ENCODE measurements at places on chromosomes 2 and 18.

DNA sequence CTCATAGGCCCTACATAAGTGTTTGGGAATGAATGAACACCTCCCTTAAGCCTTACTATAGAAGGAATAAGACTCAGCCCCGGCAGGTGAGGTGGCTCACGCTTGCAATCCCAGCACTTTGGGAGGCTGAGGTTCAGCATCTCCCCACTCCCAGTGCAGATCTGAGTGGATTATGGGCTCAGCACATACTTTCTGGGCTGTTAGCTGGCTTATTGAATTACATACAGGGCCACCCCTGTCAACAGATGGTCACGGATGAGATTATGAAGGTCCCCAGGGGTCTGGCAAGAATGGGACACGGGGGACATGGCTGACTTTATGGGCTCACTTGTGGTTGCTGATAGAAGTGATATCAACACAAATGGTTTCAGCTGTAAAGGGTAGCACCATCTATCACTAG lies 322.3 kb downstream of the TSN start:
- DNase-seq: no peak

- DNase-seq: no peak
These were observed 312.2 kb upstream of the SLC14A2 start for GRCh38 chr18:45303026-45303425.

DNA sequence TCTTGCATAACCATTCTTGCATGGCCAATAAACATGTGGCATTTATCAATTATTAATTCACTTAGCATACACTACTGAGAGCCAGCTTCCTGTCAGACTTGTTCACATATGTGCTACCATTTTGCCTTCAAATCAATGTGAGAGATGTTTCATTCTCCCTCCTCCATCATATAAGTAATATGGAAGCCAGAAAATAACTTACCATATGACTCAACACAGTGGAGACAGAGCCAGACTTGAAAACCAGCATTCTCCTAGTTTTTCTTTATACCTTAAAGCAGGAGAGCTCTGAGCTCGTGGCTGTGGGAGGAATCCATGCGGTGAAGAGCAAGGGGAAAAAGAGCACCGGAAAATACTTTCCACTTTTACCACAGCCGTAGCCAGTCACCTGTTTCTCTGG lies 215.0 kb upstream of the LRATD1 start:
- no peak for DNase-seq

GRCh38 chr2:116061023-116061422 lies 1618.6 kb downstream of the DPP10 start:
- no peak for DNase-seq

GRCh38 chr2:197427986-197428385 lies 6.8 kb downstream of the SF3B1 start:
- DNase-seq: no peak

All from EH (cell line).